GM04504 (cell line): ENCODE measurements at places on chromosomes 11 and 22.

DNA sequence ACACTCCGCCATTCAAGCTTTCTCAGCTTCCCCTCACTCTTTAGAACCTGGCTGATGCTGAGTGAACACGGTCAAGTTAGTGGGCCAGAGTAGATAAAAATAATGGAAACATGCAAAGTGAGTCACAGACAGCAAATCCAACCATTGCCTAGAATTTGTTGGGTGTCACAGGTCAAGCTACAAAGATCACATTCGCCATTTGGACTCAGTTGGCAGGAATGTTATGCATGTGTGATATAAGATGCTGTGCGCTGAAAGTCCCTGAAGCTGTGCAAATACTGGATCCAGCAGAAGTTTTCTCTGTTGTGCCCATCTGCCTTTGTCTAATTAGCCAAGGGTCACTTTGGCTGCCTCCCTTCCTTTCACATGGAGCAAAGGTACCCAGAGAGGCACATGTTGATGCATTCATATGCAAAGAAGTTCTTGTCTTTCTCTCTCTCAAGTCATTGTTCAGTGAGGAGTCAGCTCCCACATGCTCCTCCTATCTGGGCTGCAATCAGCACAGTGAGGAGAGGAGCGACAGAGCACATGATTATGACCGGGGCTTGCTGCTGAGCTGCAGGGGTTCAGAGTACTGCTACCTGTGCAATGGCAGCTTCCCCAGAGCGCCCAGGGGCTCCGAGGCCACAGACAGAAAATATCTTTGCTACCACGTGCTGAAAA is 39.7 kb downstream of the FLI1 start:
- DNase-seq, result no peak

GRCh38 chr11:77283101-77283500 is 18.4 kb downstream of the GDPD4 start:
- no peak for DNase-seq

GRCh38 chr22:33538277-33538885 is 381.9 kb downstream of the LARGE1 start:
- no peak for DNase-seq

GRCh38 chr11:126583101-126583500 is 227.6 kb downstream of the ST3GAL4 start:
- no peak for DNase-seq

- no peak for DNase-seq
Observed at GRCh38 chr11:18322818-18323570, 627 bp downstream of the GTF2H1 start.

DNA sequence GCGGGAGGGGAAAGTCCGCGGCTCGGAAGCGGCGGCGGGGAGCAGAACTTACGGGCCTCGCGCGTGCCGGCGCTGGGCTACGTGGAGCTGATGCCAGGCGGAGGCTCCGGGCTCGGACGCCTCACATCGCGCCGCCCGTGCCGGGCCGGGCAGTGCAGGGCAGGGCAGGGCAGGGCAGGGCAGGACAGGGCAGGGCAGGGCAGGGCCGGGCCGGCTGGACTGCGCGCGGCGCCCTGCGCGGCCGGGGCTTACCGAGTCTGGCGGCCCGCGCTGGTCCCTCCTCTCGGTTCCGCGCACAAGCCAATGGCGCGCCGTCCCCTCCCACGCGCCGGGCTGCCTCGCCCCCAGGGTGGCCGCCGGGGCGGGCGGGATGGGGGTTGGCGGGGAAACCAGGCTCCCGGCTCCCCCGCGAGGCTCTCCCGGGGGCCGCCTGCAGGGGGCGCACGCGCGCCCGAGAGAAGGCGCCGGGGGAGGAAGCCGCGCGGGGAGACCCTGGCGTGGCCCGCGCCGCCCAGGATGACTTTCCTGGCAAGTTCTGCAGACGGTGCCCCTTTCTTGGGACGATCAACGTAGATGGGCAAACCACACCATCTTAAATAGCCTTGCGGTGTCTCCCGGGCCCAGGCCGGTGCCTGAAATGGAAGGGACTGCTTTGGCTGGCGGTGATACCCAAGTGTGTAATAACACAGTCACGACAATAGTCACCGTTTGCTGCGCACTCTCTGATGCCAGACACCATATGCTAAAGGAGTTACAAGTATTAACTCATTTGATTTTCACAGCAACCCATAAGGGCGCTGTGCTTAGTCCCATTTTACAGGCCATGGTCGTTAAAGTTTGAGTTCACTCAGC is at the start of gene TP53I11:
Gene TP53I11, minus strand, starts transcription at position 259 of the 852 bp plus-strand sequence. CDS start 12,548 bp downstream, outside the sequence.
- DNase-seq, result peak; percentile 44
